ENCODE measurements at places on chromosomes 4 and X. TPM values are rescaled to one million over a fixed set of nuclear protein-coding genes. Genes with fewer than 3 reads are reported as not detected.

Gene C4orf51
- total RNA-seq: not detected

Gene ASB11
- not detected for total RNA-seq

- DNase-seq: no peak
Measured at GRCh38 chr4:103118166-103118565, 18.5 kb upstream of the BDH2 start.

DNA sequence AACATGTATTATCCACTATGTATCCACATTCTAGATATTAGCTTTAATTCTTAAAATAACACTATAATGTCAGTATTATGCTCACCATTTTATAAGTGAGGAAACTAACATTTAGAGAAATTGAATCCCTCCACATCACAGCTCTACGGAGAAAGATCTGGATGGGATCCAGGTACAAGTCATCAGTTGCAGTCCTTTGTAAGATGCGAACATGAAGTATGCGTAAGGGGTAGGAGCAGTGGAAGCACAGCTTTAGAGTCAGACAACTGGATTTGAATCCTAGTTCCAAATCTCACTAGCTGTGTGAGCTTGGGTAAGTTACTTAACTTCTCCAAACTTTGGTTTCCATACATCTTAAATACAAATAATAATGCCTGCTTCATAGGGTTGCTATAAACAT, 162.5 kb downstream of the ATP10D start:
- no peak for DNase-seq
